Stimulated activated CD8-positive, alpha-beta memory T cell treated with anti-CD3 and anti-CD28 coated beads, Interleukin-7, amount 100 ng/mL, for 1 hour (primary cell): ENCODE measurements at places on chromosomes 12 and 14.

- no peak for DNase-seq
Observed at GRCh38 chr14:52304248-52304904, 9.7 kb upstream of the PTGER2 start.

GRCh38 chr14:46989566-46989965 lies 338.0 kb upstream of the RPL10L start:
- DNase-seq = no peak

- DNase-seq = no peak
Observed at GRCh38 chr12:53208877-53209463, 1.9 kb upstream of the ITGB7 start.

GRCh38 chr14:68527329-68527851 lies 265.5 kb downstream of the ZFP36L1 start:
- no peak for DNase-seq

DNA sequence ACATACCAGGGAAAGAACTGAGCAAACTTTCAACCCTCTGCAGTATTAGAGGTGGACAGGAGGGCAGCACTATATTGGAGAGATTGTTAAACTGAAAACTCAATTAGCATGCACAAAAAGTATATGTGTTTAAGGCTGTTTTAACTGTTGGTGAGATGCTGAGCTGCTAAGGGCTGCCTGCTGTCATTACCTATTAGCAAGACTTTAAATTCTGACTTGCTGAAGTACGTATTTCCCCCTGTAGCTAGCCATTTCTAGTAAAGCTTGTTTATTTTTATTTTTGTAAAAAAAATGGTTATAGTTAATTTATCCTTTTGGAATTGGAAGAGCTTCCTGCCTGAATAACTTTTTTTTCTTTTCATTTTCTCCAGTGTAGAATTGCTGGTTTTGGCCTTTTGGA lies 92.2 kb downstream of the CACNA1C start:
- DNase-seq = no peak

DNA sequence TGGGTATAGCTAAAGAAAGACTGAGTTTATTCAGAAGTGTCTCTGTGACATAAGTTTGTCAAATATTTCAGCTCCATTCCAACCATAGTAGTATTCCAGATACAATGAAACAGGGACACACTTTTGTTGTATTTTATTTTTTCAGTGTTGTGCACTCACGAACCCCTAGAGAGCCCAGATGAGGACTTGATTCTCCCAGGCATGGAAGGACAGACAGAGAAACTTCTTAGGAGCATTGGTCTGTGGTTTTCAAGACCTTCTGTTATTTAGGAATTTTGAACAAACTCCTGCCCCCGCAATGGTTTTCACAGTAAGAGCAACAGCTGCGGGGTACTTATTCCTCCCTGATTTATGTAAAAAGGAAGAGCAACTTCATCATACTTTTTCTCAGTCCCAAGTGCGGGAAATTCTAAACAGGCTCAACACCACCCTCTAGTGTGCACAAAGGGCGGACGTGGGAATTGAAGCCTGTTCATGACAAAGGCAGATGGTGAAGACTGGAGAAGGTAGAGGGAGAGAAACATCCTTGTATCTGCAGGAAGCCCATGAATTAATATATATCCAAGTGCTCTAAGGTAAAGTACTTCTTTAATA lies 147.6 kb downstream of the PAH start:
- no peak for DNase-seq

GRCh38 chr12:54734196-54734950 lies 86.2 kb upstream of the DCD start:
- no peak for DNase-seq

GRCh38 chr12:53295891-53296219 lies 513 bp downstream of the PFDN5 start:
- no peak for DNase-seq

- DNase-seq = no peak
Observed at GRCh38 chr14:27091973-27092372, 494.1 kb upstream of the NOVA1 start.

DNA sequence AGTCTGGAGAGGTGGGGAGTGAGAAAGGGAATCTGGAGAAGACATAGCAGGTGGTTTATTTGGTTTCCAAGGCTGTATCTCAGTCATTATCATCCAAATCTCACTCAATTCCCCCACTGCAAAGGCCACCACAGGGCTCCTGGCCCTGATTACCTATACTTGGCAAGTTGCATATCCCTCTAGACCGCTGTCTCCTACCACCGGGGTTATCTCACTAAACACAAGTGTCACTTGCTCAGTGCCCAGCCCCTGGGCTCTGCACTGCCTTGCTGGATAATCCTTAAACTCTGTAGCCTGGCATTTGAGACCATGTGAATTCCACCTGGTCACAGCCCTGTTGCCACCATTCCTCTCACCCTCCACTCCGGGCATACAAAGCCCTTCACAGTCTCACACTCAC lies 119.0 kb downstream of the RTN1 start:
- DNase-seq = no peak

GRCh38 chr12:33650832-33651231 lies 211.2 kb upstream of the SYT10 start:
- no peak for DNase-seq

GRCh38 chr12:19749906-19750574 lies 310.7 kb downstream of the AEBP2 start:
- DNase-seq = no peak
